Placental pericyte (primary cell): ENCODE measurements at places on chromosomes 7 and 10. TPM values are rescaled to one million over a fixed set of nuclear protein-coding genes. Genes with fewer than 3 reads are reported as not detected.

Gene CDC14C
- not detected in 2 replicates for total RNA-seq

Gene SEC61A2
- total RNA-seq, result 6.6 and 9.6 TPM in 2 replicates

Gene CTAGE6
- 0.22 TPM in 1 of 2 replicates, not detected in the other for total RNA-seq

Gene SFTPD
- 0.66 TPM in 1 of 2 replicates, not detected in the other for total RNA-seq

Gene LIPK
- 0.29 TPM in 1 of 2 replicates, not detected in the other for total RNA-seq

Gene STOX1
- 0.22 and 0.43 TPM in 2 replicates for total RNA-seq

Gene PRSS2
- not detected in 2 replicates for total RNA-seq

Gene FAM25A
- not detected in 2 replicates for total RNA-seq

Gene PLAU
- 278 and 1,436 TPM in 2 replicates for total RNA-seq

Gene GFRA1
- 6.0 and 22.5 TPM in 2 replicates for total RNA-seq

Gene GSDME
- total RNA-seq, result 31.5 and 33.0 TPM in 2 replicates

Gene FXYD4
- total RNA-seq, result not detected in 2 replicates

Gene MRLN
- total RNA-seq, result not detected in 2 replicates

Gene PAPSS2
- 131 and 227 TPM in 2 replicates for total RNA-seq

Gene SPDYE6
- not detected in 2 replicates for total RNA-seq

Gene FIS1
- total RNA-seq, result 97.4 and 164 TPM in 2 replicates

Gene HTR7
- 13.5 and 18.2 TPM in 2 replicates for total RNA-seq

Gene BTBD16
- total RNA-seq, result not detected in 2 replicates

Gene ACTR3C
- 2.0 TPM in 2 replicates for total RNA-seq

Gene LBX1
- not detected in 2 replicates for total RNA-seq

Gene SFTPA1
- not detected in 2 replicates for total RNA-seq

Gene NAT16
- not detected in 2 replicates for total RNA-seq

Gene NUTM2D
- total RNA-seq, result 1.5 and 1.7 TPM in 2 replicates

Gene CALHM3
- not detected in 2 replicates for total RNA-seq

Gene COBL
- total RNA-seq, result not detected in 2 replicates

Gene AKR1E2
- total RNA-seq, result 10.1 and 15.3 TPM in 2 replicates

Gene TNRC18
- 61.6 and 117 TPM in 2 replicates for total RNA-seq

Gene SPAM1
- not detected in 2 replicates for total RNA-seq

Gene PPP1R17
- not detected in 2 replicates for total RNA-seq

Gene SERPINE1
- 1,212 and 2,489 TPM in 2 replicates for total RNA-seq
